ENCODE measurements at places on chromosomes 16 and 17.

GRCh38 chr17:66455060-66455459 lies 152.6 kb downstream of the PRKCA start:
- DNase-seq = no peak

DNA sequence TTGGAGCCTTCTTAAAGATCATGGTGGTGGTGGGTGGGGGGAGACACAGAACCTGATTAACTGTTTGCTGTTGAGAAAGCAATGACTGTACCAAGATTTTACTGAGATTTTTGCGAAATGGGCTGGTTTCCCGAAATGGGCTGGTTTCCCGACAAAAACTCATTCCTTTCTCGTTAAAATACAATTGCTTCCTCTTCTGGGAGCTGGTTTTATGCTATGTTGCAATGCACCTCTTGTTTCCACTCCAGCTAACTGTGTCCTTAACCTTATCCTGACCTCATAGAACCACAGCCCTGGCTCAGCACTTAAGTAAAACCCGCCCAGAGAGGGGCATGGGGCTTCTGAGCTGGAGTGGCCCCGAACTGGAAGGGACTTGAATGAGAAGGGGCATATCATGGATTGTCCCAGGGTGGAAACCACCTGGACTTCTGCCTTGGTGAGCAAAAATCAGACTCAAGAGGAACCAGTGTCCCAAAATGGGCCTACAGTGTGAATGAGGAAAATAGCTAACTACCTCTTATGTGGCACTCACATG lies 20.9 kb downstream of the FAM20A start:
- no peak for DNase-seq

DNA sequence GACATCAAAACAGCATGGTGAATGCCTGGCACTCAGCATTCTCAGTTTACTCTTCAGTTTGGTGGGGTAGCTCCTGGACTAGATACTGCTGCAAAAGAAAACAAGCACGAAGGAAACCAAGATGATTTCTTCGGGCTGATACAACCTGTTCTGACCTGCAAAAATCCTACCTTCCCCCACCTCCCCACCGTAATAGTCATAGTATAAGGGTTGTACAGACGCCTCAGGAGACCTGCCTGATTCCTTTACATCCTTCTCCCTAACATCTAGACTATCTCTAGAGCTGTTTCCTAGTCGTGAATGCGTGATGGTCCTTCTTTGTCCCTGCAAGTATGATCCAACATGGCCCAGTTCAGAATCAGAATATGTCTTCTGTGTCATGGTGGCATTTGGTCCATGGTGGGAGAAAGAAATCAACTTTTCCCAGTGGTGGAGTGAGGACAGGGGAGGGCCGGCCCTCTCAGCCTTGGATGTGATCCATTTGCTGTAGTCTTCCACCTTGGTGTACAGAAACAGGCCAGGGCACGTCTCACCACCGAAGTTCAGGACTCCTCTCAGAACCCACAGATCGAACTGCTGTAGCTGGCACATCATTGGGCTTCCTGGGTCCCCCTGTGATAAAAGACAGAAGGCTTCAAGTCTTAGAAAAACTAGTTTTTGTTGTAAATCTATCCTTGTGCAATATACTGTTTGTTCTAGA lies 14.5 kb downstream of the PRSS54 start:
- DNase-seq = peak; percentile 64

GRCh38 chr16:11350519-11350918 lies 5.3 kb downstream of the RMI2 start:
- DNase-seq = no peak

GRCh38 chr17:83147280-83147679 lies 67.9 kb downstream of the METRNL start:
- no peak for DNase-seq

DNA sequence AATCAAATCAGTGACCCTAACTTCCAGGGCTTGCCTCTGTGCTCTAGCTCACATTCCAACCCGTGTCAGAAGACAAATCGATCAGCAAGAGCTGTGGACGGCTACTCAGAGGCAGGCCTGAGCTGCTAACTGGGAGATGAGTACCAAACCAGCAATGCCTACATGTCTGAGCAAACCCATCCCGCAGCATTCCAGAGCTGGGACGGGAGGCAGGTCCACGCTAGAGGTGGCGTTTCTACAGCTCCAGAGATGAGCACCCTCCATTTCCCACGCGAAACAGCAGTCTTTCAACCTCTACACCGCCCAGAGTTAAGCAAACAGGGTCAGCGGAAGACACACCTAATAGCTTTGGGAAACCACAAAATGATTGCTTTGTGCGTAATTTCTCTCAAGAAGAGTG lies 6.5 kb downstream of the NXN start:
- peak; percentile 92 for DNase-seq
